ENCODE measurements at places on chromosomes 1 and 21.

- no peak for DNase-seq
Observed at GRCh38 chr21:46202592-46203202, 18.4 kb upstream of the SPATC1L start.

- DNase-seq = no peak
Observed at GRCh38 chr21:32131960-32132359, 146.9 kb downstream of the MIS18A start.

DNA sequence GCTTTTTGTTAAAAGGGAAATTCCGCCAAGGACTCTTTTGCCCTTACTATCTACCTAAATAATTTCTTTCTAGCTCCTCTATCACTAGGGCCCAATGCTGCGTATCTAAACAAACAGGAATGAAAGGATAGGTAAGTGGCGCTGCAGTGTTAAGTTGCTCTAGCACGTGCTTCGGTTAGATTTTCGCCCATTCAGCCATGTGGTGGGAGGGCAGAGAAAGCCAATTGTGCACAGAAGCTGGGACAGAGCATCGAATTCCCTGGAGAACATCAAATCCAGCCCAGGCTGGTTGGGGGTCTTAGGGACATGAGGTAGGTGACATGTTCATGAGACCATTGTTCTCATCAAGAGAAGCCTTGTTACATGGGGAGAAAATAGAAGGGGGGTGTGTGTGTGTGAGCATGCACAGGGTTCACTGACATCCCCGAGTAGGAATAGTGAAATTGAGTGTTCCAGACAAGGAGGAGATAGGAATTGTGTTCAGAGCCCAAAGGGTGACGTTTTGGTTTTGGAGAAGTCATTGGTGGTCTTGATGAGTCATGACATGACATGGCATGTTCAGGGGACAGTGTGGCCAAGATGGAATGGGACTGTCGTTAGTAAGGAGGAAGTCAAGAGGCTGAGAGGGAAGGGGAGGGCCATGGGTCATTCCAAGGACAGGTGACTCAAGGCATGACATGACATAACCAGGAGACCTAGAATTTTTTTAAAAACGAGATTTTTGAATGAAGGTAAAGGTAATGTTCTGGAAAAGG is 107.1 kb downstream of the TLR5 start:
- DNase-seq = no peak

- no peak for DNase-seq
Observed at GRCh38 chr1:56285554-56286402, 293.6 kb downstream of the PLPP3 start.

- no peak for DNase-seq
Observed at GRCh38 chr1:84726593-84727499, 36.6 kb upstream of the SSX2IP start.

DNA sequence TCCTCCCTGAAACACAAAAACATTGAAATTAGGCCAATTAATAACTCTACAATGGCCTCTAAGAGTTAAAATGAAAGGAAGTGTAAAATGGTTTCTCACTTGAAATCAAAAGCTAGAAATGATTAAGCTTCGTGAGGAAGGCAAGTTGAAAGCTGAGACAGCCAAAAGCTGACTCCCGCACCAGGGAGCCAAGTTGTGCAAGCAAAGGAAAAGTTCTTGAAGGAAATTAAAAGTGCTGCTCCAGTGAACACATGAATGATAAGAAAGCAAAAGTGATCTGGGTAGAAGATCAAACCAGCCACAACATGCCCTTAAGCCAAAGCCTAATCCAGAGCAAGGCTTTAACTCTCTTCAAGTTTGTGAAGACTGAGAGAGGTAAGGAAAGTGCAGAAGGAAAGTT is 22.8 kb downstream of the CYYR1 start:
- DNase-seq = no peak

DNA sequence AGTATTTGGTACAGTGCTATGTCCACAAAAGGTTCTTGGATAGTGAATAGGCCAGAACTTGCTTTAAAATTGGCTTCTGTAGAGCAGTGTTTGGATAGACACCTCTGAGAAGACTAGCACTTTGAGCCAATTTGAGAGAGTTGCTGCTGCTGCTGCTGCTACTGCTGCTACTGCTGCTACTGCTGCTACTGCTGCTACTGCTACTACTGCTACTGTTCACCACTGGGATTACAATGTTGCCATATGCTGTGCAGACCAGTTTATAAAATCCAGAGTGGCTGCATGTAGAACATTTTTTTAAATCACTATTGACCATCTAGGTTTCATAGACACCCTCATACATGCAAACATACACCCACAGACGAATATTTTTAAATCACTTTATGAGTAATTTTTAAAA is 15.3 kb downstream of the GORAB start:
- no peak for DNase-seq

Data from activated effector memory CD4-positive, alpha-beta T cell treated with anti-CD3 and anti-CD28 coated beads, Interleukin-2, amount 50 U/mL, for 16 hours (primary cell).